ENCODE measurements at places on chromosomes 12 and 14.

- no peak for DNase-seq
These were observed 25.9 kb downstream of the CGRRF1 start for GRCh38 chr14:54535646-54536045.

DNA sequence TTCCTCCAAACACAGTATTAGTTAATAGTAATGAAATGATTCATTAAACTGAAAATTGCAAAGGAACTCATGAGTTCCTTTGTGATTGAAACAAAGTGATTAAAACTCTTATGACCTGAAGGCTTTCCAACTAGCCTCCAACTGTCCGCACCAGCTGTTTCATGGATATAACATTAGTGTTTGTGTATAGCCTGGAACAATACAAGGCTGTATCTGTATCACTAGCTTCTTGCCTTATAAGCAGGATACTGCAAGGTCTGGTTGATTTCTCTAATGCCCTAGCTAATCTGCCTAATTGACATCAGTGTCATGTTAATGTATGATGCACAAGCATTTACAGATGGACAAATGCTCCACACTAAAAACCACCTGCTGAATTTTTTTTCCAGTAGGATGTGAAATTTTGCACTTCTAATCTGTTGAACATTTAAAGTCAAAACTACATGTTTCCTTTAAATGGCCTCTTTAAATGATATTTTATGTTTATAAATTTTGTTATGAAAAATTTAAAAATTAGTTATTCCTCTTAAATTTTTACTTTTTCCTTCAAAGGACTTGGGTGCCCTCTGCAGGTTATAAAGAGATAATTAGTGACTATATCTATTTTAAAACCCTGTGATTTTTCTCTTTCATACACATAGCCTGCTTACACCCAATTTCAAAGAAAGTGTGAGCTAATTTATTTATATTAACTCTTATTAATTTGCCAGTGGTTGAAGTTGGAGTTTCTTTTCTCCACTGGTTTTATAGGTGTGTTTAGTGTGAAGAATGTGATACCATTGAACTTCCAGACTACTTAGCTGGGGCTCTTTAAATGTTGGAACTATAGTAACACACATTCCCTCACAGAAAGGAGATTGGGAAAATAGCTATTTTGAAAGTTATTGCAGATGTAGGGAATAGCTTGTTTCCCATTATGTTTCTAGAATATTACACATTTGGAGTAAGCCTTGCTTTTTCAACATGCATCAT, 25.4 kb downstream of the AP5M1 start:
- no peak for DNase-seq

DNA sequence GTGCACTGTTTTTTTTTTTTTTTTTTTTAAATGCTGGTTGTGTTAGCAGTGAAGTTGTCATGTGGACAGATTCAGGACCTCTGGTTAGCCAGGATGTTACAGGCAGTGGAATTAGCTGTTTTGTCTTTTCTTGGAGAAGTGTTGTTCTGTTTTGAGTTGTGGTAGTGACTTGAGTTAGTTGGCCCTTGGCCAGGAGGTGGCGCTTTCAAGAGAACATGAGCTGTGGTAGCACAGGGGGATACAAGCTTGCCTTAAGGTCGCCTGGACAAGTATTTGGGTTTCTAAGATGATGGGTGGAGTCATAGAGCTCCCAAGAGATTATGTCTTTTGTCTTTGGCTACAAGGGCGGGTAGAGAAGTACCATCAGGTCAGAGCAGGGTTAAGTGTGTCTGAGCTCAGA, 33.3 kb upstream of the CCDC198 start:
- DNase-seq: no peak

DNA sequence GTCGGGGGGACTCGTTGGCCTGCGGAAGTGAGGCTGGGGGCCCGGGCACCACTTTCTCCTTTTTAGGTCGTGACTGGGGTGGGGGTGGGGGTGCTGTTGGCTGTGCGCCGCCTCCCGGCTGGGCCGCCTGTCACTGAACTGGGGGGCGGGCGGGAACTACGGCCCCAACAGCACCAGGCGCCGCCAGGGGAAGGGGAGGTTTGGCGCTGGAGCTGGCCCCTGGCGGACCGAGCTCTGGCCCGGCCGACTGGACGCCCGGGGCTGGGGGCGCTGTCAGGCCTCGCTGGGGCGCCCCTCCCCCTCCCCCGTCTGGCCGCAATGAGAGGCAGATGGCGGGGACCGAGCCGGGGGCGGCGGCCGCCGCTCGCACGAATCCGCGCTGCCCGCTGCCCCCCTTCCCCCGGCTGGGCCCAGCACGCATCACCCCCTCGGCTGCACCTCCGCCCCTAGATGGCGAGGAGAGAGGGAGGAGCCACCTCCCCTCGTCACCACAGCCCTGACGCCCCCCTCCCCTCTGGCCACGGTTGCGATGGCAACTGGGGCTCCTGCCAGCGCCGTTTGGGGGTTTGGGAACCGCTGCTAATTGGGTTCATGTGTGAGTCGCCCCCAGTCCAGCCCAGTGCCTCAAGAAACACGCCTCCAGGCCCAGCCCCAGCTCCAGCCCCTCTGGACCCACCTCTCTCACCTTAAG, 723 bp downstream of the NFATC4 start:
- DNase-seq: no peak

Data from NCI-H2107 (cell line).